Esophagus muscularis mucosa (tissue), 4 donors: ENCODE measurements at places on chromosomes 6 and 20.

DNA sequence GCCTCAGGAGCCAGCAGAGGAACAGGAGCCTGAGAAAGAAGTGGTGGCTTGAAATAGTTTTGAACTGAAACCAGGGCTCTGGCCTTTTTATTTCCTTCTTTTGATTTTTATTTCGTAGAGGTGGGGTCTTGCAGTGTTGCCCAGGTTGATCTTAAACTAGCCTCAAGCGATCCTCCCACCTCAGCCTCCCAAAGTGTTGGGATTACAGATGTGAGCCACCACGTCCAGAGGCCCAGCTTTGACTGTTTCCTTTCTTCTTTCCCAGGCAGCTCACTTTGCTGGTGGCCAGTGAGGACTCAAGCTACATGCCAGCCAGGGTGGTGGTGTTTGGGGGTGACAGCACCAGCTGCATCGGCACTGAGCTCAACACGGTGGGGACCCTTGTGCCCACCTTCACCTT is 20.5 kb downstream of the CUL9 start:
- DNase-seq = no peak

DNA sequence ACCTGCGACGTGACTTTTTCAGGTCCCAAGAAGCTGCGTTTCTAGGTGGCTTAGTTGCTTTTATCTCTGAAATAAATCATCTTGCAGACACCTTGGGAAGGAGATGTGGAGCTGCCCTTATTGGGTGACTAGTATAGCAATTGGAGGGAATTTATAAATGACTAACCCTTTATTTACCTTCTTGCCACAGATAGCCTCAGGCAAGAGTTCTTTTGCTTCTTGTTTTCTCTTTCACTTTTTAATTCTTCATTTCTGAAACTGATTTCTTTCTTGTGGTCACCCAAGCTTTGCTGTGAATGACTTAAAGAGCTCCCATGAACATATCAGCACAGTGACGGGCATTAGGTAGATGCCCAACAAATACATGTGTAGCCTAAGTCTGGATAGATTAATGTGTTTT is 3.0 kb downstream of the ADGRF4 start:
- DNase-seq = no peak

- DNase-seq = no peak
Observed at GRCh38 chr20:8234580-8234979, 102.5 kb downstream of the PLCB1 start.

- DNase-seq = no peak
Observed at GRCh38 chr6:130547723-130548122, 181.9 kb downstream of the TMEM200A start.

DNA sequence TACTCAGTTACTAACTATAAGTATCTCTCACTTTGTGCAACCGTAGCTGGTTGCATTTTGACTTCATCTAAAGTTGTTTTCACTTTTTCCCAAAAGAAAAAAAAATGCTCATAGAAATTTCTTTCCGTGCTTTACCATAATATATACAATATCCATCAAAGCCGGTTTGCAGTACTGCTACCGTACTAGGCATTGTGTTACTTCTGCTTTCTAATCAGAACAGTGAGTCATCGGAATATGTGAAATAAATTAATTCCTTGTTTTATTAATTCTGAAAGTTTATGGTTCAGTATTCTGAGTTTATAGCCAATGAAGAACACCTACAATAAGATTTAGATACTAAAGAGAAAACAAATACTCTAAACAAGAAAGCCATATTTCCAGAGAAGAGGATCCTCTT is 72.5 kb downstream of the TNFRSF21 start:
- no peak for DNase-seq

GRCh38 chr20:41179961-41180360 is 42.6 kb downstream of the PLCG1 start:
- DNase-seq = no peak

GRCh38 chr20:32509639-32510066 is 75.5 kb downstream of the NOL4L start:
- no peak for DNase-seq

DNA sequence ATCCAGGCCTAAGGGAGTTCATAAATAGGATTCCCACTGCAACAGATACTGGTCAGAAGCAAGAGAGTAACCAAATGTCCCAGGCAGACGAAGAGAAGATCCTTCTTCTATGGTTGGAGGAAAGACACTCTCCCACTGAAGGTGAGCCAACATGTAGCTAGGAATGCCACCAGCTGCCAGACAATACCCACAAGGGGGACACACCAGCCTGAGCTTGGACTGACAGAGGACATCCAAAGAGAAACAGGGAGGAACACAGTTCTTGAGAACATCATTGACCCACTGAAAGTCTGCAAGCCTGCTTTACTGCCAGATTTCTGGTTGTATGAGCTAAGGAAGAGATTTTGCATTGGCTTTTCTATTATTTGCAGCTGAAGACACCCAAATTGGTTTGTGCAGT is 80.1 kb downstream of the PXDC1 start:
- no peak for DNase-seq

DNA sequence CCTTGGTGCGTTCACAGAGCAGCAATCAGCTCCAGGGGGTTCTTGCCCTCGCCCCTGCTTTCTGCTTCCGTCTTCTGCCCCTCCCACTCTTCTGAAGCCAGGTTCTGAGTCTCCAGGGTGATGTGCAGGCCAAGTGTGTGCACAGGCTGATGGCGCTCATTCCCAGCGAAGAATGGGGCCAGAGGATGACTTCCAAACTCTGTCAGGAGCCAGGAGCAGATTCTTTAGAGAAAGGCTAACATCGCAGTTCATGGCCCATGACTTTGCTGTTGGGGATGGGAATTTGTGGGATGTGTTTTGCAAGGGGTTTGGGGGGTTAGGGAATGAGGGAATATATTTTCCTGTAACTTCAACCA is 56.1 kb upstream of the CCN6 start:
- DNase-seq = no peak
